Neural progenitor cell (in vitro differentiated cells): ENCODE measurements at places on chromosomes 5 and 9. TPM values are rescaled to one million over a fixed set of nuclear protein-coding genes. Genes with fewer than 3 reads are reported as not detected.

The PTGR1 gene
- total RNA-seq, result 88.7 and 124 TPM in 2 replicates

DNA sequence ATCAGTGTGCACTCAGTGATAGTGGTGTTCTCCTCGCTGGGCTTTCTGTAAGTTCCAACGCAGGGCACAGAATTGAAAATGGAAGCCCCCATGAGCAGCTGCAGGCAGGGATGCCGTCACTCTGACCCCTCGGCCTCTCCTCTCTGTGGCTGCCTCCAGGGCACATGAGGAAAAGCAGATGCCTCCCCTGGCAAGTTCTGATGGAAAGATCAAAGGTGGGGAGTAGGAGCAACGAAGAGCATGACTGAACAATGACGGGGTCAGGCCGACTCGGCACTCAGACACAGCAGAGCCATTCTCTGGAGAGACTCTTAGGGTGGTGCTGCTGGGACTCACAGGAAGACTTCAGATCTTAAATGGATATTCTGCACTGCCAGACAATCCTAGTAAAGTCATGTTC is 65.6 kb upstream of the CKMT2 start:
- H3K27me3 ChIP-seq, result no peaks in the 10 kb centered on the region
- no peaks in the 10 kb centered on the region for H3K4me1 ChIP-seq
- no peak overlapping the region for H3K4me3 ChIP-seq
- H3K27ac ChIP-seq, result no peak overlapping the region

GRCh38 chr5:168870910-168871309 is 291.7 kb upstream of the PANK3 start:
- H3K27ac ChIP-seq, result no peak overlapping the region
- DNase-seq, result no peak
- no peak overlapping the region for H3K4me3 ChIP-seq
- H3K36me3 ChIP-seq, result no peaks in the 10 kb centered on the region

- no peak overlapping the region for H3K4me3 ChIP-seq
- no peak for DNase-seq
- no peak overlapping the region for H3K27ac ChIP-seq
- H3K36me3 ChIP-seq, result no peaks in the 10 kb centered on the region
- H3K4me1 ChIP-seq, result no peaks in the 10 kb centered on the region
Observed at GRCh38 chr9:35179347-35180280, 17.8 kb downstream of the UNC13B start.

GRCh38 chr9:94950040-94950578 is 223.6 kb downstream of the AOPEP start:
- H3K4me1 ChIP-seq, result peaks cover 37% of the 10 kb centered on the region
- no peak for DNase-seq
- H3K4me3 ChIP-seq, result no peak overlapping the region
- H3K27me3 ChIP-seq, result no peaks in the 10 kb centered on the region
- H3K27ac ChIP-seq, result no peak overlapping the region
- no peaks in the 10 kb centered on the region for H3K36me3 ChIP-seq

DNA sequence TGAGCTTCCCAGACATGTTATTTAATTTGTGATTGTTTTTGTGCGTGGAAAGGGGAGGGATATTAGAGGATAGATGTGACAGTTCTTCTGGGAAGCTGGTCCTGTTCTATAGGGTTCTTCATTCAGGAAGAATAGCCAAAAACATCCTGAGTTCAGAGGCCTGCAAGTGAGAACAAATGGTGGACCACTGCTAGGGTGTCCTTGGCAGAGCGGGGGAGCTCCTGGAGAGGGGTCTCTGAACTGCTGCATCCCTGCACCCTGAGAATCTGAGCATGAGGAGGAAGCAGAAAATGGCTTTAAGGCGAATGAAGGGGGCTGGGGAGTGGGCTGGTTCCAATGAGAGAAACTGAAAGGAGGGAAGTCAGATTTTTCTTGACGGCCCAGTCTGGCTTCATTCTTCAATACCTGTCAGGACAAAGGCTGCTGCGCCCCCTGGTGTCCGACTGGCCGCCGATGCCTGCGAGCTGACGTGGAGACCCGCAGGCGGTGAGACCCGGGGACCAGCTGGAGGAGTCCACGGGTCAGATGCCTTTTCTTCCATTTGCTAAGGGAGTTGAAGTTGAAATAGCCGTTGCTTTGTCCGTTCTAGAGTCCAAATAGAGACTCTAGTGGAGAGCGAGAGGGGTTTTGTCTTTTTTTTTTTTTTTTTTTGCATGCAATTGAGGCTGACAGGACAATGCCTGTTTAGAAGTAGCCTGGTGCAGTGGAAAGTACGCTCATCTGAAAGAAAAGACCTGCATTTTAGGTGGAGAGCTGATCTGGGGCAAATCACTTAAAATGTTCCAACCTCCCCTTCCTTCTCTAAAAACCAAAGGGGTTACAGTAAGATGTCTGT is 39.5 kb upstream of the NFIB start:
- H3K4me3 ChIP-seq, result no peak overlapping the region
- no peaks in the 10 kb centered on the region for H3K36me3 ChIP-seq
- peaks cover 20% of the 10 kb centered on the region for H3K4me1 ChIP-seq
- peaks cover 65% of the 10 kb centered on the region for H3K27me3 ChIP-seq

The ITGA1 gene
- total RNA-seq, result 2.2 and 3.9 TPM in 2 replicates

The COL15A1 gene
- 0.71 and 3.2 TPM in 2 replicates for total RNA-seq

GRCh38 chr9:103615994-103616393 is 478.1 kb upstream of the SMC2 start:
- H3K36me3 ChIP-seq, result peaks cover 2% of the 10 kb centered on the region
- no peak overlapping the region for H3K4me3 ChIP-seq

The FOXD4L5 gene
- total RNA-seq, result 0.19 TPM in 1 of 2 replicates, not detected in the other

- H3K4me3 ChIP-seq, result no peak overlapping the region
- no peak for DNase-seq
- no peaks in the 10 kb centered on the region for H3K4me1 ChIP-seq
Observed at GRCh38 chr9:100219347-100219746, 120.3 kb downstream of the INVS start.

- no peaks in the 10 kb centered on the region for H3K36me3 ChIP-seq
- H3K4me3 ChIP-seq, result no peak overlapping the region
- H3K27ac ChIP-seq, result no peak overlapping the region
- H3K4me1 ChIP-seq, result no peaks in the 10 kb centered on the region
Observed at GRCh38 chr5:10124287-10124686, 125.4 kb downstream of the ATPSCKMT start.

The MEGF10 gene
- 1.3 and 2.2 TPM in 2 replicates for total RNA-seq

The ESM1 gene
- total RNA-seq, result not detected in 2 replicates

GRCh38 chr5:52906845-52907244 is 82.3 kb upstream of the ITGA2 start:
- H3K36me3 ChIP-seq, result no peaks in the 10 kb centered on the region
- H3K4me1 ChIP-seq, result no peaks in the 10 kb centered on the region
- no peak overlapping the region for H3K4me3 ChIP-seq

The SLC6A7 gene
- not detected in 2 replicates for total RNA-seq

DNA sequence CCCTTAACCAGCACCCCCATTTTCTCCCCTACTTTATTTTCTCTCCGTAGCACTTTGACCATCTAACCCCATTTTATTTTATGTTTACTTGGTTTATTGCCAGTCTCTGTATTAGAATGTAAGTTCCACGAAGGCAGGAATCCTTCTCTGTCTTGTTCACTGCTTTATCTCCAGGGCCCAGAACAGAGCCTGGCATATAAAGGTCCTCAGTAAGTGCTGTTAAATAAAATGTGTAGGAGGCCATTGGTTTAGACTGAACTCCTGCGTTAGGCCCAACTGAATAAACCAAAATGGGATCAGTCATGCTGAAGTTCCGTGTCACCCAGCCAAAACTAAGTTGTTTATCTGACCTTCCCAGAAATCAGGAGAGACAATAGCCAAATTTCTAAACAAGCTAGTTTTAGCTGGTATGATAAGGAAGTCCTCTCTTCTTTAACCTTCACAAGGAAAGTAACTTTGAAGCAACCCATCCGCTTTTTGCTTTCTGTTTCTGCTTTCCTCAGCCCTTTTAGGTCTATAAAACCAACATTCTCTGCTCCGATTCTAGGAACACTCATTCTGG is 29.0 kb upstream of the CCNJL start:
- no peaks in the 10 kb centered on the region for H3K36me3 ChIP-seq
- DNase-seq, result no peak

GRCh38 chr5:137845472-137845871 is 22.2 kb upstream of the MYOT start:
- no peaks in the 10 kb centered on the region for H3K36me3 ChIP-seq
- no peak for DNase-seq
- no peaks in the 10 kb centered on the region for H3K27me3 ChIP-seq
- no peak overlapping the region for H3K27ac ChIP-seq

GRCh38 chr9:112796485-112796884 is 45.9 kb downstream of the SNX30 start:
- H3K36me3 ChIP-seq, result no peaks in the 10 kb centered on the region
- no peak overlapping the region for H3K4me3 ChIP-seq
- no peaks in the 10 kb centered on the region for H3K4me1 ChIP-seq
- DNase-seq, result no peak
- H3K27me3 ChIP-seq, result no peaks in the 10 kb centered on the region
- H3K27ac ChIP-seq, result no peak overlapping the region
